ENCODE measurements at places on chromosomes 3 and 15. TPM values are rescaled to one million over a fixed set of nuclear protein-coding genes. Genes with fewer than 3 reads are reported as not detected.

The PEX5L gene
- not detected for total RNA-seq

The CIAO2A gene
- 135 TPM for total RNA-seq

The PPARG gene
- 41.7 TPM for total RNA-seq

The GUCA1C gene
- not detected for total RNA-seq

The PSTPIP1 gene
- total RNA-seq = not detected

The LYZL4 gene
- not detected for total RNA-seq

The CPLX3 gene
- total RNA-seq = not detected

The RARRES1 gene
- 7.3 TPM for total RNA-seq

The ARPIN gene
- 12.4 TPM for total RNA-seq

The ISLR2 gene
- total RNA-seq = 0.13 TPM

The GPR160 gene
- 1.8 TPM for total RNA-seq

The C3orf49 gene
- total RNA-seq = not detected

The ETFA gene
- 267 TPM for total RNA-seq

The LEKR1 gene
- total RNA-seq = 0.51 TPM

The TMF1 gene
- total RNA-seq = 14.3 TPM

The TARS3 gene
- 6.8 TPM for total RNA-seq

The GOLGA8K gene
- 0.73 TPM for total RNA-seq

The SH2D7 gene
- not detected for total RNA-seq

The CCK gene
- total RNA-seq = 2.4 TPM

The GOLGA8J gene
- not detected for total RNA-seq

The CAND2 gene
- total RNA-seq = 0.31 TPM

The THSD4 gene
- 21.1 TPM for total RNA-seq

The RHOV gene
- 4.1 TPM for total RNA-seq

The CCR3 gene
- total RNA-seq = not detected

The DUOXA2 gene
- not detected for total RNA-seq

The SCAANT1 gene
- total RNA-seq = not detected

The MESP2 gene
- 0.51 TPM for total RNA-seq

The FSIP1 gene
- 1.1 TPM for total RNA-seq

The ZMAT3 gene
- 6.4 TPM for total RNA-seq

The ACY1 gene
- 27.0 TPM for total RNA-seq

The OIP5 gene
- total RNA-seq = 13.6 TPM

The THRB gene
- total RNA-seq = 0.99 TPM

The LMOD3 gene
- total RNA-seq = not detected

The P4HTM gene
- 11.7 TPM for total RNA-seq

The FBXO40 gene
- total RNA-seq = not detected

The ARGFX gene
- total RNA-seq = not detected

The ERICH6 gene
- not detected for total RNA-seq

The NR1I2 gene
- total RNA-seq = not detected

The STRC gene
- 0.09 TPM for total RNA-seq

The CASR gene
- total RNA-seq = not detected

The CSPG5 gene
- total RNA-seq = 1.2 TPM

The CHRNA3 gene
- 1.0 TPM for total RNA-seq

The GPR149 gene
- total RNA-seq = not detected

The RTP4 gene
- not detected for total RNA-seq

The ACTC1 gene
- 0.22 TPM for total RNA-seq

The ZCWPW2 gene
- 0.06 TPM for total RNA-seq

The MYL3 gene
- not detected for total RNA-seq

The ALDH1A3 gene
- total RNA-seq = 31.2 TPM

The GATA2 gene
- total RNA-seq = 4.1 TPM

The GPR27 gene
- 3.3 TPM for total RNA-seq
